ENCODE measurements at places on chromosomes 5 and 9.

GRCh38 chr5:53482717-53483638, 2.5 kb downstream of the FST start:
- DNase-seq = peak; percentile 0

DNA sequence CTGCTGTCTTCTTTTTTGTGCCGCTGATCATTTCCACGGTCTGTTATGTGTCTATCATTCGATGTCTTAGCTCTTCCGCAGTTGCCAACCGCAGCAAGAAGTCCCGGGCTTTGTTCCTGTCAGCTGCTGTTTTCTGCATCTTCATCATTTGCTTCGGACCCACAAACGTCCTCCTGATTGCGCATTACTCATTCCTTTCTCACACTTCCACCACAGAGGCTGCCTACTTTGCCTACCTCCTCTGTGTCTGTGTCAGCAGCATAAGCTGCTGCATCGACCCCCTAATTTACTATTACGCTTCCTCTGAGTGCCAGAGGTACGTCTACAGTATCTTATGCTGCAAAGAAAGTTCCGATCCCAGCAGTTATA, 17.1 kb downstream of the F2R start:
- peak; percentile 18 for DNase-seq

DNA sequence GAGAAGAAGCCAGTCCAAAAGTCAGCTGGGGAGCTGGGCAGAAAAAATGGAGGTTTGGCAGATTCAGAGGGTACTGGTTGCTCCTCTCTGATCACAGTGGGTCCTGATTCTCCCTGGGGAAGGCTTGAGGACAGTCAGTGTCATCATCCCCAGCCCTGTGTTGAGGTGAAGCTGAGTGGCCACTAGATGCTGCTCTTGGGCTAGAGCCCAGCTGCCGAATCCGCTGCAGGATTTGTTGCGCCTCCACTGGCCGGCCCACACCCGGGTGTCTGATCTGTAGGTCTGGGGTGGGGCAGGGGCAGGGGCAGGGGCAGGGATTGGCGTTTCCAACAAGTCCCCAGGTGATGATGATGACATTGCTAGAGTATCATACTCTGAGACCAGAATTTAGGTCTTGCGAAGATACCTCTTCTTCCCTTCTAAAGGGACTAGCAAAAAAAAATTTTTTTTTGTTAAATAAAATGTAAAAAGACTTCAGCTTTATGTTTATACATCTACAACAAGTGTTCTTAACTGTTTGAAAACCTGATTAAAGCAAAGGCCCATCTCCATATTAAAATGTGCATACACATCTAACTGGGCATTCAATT, 106.8 kb downstream of the PDE6A start:
- DNase-seq = no peak

DNA sequence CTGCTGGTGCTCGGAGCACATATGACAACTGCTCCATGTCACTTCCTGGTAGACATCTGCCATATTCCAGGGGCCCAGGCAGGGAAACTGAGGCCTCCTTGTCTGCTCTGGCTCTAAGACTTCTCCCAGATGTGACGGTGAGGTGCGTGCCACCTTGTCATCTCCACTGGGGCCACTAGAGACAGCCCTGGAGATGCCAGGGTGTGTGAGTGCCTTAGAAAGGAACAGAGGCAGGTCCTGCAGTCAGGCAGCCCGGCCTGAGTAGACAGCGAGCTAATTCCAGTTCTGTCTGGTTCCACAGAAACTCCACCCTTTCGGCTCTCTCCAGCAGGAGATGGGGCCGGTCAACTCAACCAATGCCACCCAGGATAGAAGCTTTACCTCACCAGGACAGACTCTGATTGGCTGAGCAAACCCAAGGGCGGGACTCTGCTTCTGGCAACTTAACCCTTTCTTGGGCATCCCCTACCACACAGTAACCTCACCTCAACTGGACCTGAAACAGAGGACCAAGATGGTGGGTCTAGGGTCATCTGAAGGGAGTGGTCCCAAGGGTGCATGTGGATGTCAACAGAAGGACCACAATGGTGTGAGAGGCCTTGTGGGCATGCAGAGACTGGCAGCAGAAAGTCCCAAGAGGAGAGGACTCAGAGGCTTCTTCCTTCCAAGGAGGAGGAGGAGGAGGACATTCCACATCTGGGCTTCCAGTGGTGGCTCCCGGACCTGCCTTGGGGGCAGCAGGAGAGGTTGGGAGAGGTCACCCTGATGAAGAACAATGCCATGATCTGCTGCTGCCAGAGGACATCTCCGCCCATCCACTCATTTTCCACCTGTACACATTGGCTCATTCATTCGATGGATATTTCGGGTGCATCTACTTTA, 77.7 kb downstream of the RGS3 start:
- no peak for DNase-seq

DNA sequence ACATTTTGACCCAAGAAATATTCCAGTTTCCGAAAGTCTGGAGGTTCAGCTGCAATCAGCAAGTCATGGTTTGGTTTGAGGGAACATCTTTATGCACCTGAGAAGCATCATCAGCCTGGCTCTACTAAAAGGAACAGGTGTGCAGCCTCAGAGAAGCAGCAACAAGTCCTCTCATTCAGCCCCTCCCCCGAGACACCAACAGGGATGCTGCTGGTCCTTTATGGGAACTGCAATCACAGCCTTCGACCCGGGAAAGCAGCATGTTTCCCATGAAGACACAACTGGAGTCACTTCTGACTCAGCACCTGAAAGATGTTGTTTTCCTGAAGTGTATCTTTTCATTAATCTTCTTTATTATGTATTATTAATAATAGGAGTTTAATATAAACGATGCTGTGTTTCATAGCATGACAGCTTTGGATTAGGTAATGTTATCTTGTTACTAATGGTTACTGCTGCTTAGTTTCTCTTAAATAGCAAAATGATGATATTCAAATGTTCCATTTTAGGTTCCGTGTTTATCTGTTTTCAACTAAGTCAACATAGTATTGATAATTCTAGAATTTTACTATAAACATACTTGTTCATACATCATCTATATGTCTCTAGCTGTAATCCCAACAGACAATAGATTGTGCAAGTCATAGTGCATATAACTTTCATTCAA, 15.6 kb upstream of the NREP start:
- DNase-seq = no peak

DNA sequence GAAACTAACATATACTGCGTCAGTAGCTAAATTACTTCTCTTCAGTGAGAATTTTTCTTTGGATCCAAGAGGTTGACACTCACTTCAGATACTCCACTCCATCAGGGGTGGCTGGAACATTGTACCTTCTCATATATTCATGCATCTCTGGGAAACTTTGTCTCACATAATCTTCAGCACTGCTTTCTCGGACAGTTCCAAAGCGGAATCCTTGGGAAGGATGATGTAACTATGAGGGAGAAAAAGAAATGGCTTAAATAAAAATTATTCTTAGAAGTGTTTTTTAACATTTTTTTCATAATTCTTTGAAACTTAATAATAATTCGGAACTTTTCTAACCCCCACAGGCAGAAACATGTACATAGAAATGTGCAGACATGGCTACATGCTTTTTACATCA, 33.4 kb upstream of the PPP3R2 start:
- no peak for DNase-seq

- no peak for DNase-seq
Observed at GRCh38 chr5:15525703-15526275, 25.8 kb downstream of the FBXL7 start.

- no peak for DNase-seq
Observed at GRCh38 chr5:55680353-55680752, 31.8 kb downstream of the SLC38A9 start.

- no peak for DNase-seq
Observed at GRCh38 chr5:139761501-139761900, 34.1 kb upstream of the PSD2 start.

Data from activated CD4-positive, alpha-beta T cell treated with anti-CD3 and anti-CD28 coated beads, Interleukin-2, amount 50 U/mL, for 4 hours (primary cell).